Right renal cortex interstitium (tissue), 3 donors: ENCODE measurements at places on chromosomes 11 and 22. TPM values are rescaled to one million over a fixed set of nuclear protein-coding genes. Genes with fewer than 3 reads are reported as not detected.

- no peak for DNase-seq
Measured at GRCh38 chr11:78339945-78340344, 77.7 kb downstream of the GAB2 start.

EMID1 gene
- polyA plus RNA-seq: 62.5 TPM

DNA sequence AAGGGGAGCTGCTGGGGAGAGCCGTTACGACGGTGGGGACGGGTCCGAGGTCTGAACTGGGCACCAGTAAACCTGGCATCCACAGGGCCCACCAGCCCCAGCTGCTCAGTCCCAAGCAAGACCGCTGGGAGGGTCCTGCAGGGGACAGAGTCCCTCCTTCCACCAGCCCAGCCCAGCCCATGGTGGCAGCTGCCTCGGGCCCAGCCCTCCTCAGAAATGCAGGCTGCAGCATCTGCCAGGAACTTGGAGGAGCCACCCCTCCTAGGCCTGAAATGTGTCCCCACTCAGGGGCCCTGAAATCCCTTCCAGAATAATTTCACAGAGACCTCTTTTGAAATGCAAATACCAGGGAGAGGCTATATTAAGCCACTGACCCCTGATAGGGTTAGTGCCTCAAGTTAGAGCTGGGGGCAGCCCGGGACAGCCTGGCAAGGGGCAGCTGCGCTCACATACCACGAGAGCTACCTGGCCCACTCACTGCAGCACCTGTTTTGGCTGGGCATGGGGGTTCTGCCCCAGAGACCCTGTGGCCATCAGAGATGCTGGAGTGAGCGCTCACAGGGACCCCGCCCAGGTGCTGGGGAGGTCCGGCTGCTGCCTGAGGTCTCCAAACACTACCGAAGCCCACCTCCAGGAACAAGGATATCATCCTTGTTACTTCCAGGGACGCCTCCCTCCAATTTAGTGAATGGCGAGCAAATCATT is 53.1 kb downstream of the CELSR1 start:
- no peak for DNase-seq

DNA sequence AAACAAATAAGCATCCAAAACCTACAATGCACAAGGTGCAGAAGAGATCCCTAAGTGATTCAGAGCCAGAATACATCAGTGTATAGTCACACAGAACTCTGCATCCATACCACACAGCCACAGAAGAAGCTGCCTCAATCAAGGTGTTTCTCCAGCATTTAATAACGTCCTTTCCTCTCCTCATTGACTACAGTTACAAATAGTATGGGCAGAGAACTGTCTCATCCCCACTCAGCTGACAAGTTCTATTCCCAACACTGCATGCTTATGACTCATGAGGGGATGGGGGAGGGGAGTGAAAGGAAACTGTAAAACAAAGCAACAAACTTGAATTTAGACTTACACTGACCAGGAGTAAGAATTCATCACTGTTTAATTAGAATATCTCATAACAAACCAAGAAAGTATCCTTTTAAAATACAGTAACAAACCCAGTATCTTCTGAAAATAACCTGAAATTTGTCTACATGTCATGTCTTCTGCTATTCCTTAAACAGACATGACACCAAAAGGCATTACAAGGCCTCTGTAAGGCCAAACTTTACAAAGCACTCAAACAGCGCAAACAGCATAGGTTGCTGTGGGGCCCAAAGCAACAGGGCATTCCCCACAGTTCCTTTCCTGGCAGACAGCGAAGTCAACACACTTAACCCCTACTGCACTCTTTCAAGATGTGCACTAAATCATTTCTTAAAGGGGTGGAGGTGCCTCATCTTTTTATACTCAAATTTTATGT is 29.3 kb downstream of the CELF1 start:
- DNase-seq: no peak

- DNase-seq: no peak
Measured at GRCh38 chr22:47550524-47551430, 788.3 kb downstream of the TBC1D22A start.

DNA sequence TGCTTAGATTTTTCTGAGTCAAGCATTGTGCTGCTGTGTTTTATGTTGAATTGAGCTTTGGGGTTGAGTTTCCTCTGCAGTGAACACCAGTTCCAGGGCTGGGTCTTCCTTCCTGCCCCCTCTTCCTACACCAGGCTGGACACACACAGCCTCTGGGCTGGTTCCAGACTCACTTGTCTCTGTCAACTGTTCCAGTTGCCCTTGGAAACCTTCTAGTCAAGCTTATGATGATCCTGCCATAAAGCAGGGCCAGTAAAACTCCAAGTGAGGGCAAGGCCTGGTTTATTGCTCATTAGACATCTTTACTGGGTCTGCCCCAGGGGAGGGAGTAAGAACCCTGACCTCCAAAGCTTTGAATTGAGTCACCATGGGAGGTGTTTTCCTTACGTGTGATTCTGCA is 61.1 kb downstream of the KIAA1671 start:
- no peak for DNase-seq

GRCh38 chr11:115612046-115612730 is 108.0 kb upstream of the CADM1 start:
- no peak for DNase-seq

DNA sequence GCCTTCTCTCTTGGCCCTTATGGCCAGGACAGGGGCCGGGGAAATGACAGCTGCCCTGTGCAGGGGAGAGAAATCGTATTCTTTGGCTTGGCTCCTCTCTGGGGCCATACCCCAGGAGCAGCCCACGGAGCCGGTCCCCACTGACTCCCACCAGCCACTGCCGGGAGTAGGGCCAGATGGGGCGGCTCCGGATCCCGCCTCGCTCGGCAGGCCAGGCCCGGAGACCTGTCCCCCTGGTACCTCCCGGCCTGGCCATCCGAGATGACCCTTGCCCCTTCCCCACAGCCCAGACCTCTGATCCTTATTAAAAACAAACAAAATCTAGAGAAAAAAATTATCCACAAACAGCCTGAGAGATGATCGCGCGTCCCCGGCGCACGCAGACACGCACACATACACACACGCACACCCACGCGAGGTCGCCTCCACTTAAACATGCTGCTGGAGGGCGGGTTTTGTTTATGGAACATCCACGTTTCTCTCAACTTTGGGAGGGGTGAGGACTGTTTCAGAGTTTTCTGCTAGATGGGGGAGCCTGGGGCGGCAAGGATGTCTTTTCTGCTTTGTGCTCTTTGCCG is 59.1 kb downstream of the IGLL1 start:
- no peak for DNase-seq

MTA2 gene
- 90.2 TPM for polyA plus RNA-seq

DNA sequence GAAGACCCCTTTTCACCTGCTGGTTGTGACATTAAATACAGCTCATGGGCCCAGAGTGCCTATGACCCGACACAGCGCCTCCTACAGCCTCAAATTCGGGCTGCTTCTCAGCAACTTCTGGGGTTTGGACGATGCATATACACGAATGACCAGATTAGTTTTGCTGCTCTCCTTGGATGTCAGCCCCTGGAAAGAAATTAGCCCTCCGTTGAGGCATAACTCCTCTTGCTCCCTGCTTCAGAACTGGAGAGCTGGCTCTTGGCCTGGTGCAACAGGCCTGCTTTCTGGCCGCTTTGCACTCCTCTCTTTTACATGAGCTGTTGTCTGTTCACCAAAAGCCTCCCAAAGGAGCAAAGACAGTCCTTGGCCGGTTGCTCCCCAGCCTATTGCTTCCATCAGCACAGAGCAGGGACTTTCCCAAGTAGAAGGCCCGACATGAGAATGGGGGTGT is 3.3 kb downstream of the TECTA start:
- no peak for DNase-seq

DNA sequence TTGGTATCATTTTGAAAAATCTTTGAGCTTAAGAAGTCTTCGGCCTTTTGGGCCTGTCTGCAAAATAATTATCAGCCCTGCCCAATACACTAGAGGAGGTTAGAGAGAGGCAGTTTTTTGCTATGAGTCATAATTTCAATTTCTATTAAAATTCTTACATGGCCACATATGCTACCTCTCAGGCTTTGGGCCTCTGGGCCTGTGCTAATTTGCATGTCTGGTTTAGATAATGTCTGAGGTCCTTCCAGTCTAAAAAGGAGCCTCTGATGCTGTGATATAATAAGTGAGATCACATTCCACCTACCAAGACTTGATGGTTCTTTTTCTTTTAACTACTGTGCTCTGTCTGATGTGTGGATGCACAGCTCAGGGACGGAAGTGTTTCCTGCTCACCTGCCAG is 70.8 kb downstream of the KCNJ1 start:
- no peak for DNase-seq

GRCh38 chr11:116837231-116838091 is at the start of gene APOA1:
Gene APOA1, minus strand, starts transcription at chr11:116837622. Its CDS starts 235 bp downstream, at chr11:116837387.
- no peak for DNase-seq

LZTR1 gene
- polyA plus RNA-seq: 35.7 TPM

GRCh38 chr11:65927904-65928397 is 8.7 kb downstream of the DRAP1 start:
- DNase-seq: no peak

TSKU gene
- polyA plus RNA-seq: 21.9 TPM

GRCh38 chr11:76236092-76236999 is 30.0 kb upstream of the WNT11 start:
- DNase-seq: no peak

- no peak for DNase-seq
Measured at GRCh38 chr11:10514202-10514601, 26.8 kb downstream of the RNF141 start.

C11orf87 gene
- 0.32 TPM for polyA plus RNA-seq
